NCI-H2107 (cell line): ENCODE measurements at places on chromosomes 3 and 15.

GRCh38 chr15:100601163-100601562 lies 821 bp downstream of the LINS1 start:
- DNase-seq: no peak

DNA sequence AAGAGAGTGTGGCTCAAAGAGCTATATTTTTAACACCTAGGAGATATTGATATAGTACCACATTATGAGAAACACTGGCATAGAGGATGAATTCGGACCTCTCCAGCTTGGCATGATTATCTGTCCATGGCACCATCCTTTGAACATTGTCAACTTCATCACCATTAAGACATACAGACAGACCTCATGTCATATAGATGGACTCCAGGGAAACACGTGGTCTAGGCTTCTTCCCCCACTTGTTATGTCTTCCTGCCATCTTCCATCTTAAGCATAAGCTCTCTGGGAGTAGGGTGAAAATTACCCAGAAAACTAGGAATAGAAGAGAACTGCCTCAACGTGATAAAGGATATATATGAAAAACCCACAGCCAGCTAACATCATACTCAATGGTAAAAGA lies 51.8 kb downstream of the OCA2 start:
- DNase-seq: no peak

- DNase-seq: no peak
Observed at GRCh38 chr3:8529738-8530525, 28.3 kb downstream of the LMCD1 start.

- DNase-seq: no peak
Observed at GRCh38 chr3:142315083-142315482, 89.7 kb upstream of the GK5 start.

DNA sequence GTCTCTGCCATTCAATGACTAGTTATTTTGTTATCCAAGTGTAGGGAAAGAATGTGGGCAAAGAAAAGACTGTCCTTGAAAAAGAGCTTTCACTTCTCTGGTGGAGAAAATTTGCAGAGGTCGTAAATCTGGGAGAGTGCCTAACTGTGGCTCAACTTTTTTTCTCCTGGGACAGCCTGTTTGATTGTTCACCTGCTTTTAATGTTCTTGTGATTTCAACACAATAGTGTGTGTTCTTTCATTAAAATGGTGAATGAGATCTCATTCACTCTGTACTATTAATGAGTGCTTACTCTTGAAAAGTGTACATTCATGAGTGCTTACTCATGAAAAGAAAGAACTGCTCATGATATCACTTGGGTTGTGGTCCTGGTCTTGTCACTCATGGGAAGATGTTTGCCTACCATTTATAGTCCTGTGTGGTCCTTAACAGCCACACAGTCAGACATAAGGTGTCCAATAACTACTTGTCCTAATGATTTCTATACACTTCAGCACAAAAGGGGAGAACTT lies 567.3 kb downstream of the GRM7 start:
- DNase-seq: no peak

DNA sequence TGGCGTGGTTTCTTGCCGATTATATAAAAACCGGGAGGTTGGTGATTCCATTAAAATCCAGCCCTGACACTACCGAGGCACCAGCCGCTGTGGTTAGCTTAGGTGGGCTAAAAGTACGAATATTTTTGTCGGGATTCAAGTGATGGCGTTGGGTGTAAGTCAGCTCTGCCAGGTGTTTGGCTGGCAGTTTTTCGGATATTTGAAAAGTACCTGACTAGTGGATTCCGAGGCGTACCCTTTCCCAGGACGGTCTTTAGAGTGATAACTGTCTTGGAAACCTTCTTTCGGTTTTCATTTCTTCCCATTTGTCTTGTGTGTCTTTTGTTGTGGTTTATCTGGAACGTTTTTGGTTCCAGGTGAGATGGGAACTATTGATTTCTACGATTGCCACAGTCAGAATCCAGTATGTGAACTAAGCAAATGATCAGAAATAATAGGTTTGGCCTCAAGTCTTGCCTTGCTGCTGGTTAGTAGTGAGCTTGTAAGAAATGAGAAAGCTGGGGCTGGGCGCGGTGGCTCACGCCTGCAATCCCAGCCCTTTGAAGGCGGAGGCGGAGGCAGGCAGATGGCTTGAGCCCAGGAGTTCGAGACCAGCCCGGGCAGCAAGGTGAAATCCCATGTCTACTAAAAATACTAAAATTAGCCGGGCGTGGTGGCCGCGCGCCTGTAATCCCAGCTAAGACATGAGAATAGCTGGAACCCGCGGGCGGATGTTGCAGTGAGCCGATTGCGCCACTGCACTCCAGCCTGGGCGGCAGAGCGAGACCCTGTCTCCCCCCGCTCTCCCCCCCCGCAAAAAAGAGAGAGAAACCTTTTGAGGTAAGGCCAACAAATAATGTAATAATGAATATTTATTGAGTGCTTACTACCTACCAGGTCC lies 1.4 kb downstream of the FYTTD1 start:
- DNase-seq: no peak

DNA sequence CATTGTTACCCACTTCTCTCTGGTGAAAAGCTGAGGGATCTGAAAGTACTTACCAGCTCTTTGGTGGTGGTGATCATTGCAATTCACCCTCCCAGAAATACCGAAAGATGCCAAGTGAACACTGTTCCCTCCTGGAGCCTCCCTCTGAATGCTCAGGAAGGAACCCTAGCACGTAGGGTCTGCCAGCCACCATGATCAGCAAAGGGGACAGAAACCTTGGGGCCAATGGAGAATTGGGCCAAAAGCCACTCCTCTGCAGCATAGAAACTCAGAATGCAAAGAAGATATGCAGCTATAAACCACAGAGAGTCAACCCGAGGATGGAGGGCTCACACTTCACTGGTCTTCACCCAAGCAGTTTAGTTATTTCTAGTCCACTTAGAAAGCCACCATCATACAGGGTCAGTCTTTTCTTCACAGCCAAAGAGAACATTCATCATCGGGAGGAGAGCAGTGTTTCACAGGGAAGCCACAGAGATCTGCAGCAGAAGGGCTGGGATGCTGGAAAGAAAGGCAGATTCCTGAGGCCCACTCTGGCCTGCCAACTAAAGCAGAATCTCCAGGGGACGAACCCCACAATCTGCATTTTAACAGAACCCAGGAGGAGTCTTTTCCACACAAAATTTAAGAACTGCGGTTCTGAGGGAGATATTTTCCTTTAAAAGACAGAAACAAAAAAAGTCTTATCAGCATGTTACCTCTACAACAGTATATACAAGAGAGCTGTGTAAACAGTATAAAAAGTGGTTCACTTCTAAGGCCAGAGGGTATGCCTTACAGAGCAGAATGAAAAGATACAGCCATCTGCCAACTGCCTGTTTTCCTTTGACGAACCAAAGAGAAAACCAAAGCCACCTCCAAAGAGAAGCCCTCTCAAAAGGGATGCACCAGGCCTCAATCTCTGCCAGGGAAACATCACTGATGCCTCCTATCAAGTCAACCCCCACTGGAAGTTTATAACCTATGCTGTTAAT lies 11.3 kb downstream of the TBC1D2B start:
- DNase-seq: no peak

DNA sequence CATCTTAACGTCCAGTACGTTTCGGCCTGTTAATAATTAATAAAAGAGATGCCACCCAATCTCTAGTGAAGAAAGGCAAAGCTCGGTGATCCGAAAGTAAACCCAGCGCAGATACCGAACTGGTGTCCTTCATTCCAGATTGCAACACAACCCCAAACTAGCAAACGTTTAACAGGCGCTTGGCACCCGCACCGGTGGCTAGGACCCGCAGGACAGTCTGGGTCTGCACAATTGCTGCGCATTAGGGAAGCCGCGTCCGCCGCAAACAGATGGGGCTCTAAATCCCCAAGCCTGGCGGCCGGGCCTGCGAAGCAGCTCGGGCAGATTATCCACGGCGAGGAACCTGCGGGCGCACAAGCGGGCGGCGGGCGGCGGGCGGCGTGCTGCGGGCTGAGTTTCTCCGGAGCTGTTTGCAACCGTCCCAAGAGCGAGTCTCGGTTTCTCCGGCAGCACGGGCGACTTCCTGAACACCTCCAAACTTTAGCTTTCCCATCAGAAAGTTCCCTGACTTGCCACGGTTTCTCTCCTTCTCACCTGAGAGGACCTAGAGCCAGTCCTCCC lies 112.1 kb upstream of the ICE2 start:
- no peak for DNase-seq

- DNase-seq: no peak
Observed at GRCh38 chr3:95815828-95816227, 998.6 kb upstream of the EPHA6 start.

GRCh38 chr3:23810343-23811184 lies 4.8 kb downstream of the UBE2E1 start:
- DNase-seq: no peak

DNA sequence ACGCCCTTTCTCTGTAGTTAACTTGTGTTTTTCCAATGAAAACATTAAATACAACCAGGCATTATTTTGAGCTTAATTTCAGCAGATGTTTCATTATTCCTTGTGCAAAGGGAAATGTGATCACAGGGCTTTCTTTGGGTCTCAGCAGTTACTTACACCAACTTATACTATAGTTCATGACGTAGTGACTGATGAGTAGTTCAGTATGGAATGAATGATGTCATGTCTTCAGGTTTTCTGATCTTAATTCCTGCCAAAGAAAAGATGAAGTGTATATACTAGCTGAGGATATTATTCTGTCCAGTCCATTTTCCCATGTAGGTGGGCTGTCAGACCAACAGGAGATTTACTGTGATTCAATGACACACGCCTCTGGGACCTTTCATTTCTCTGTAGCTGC lies 61.3 kb downstream of the MYRIP start:
- DNase-seq: no peak

DNA sequence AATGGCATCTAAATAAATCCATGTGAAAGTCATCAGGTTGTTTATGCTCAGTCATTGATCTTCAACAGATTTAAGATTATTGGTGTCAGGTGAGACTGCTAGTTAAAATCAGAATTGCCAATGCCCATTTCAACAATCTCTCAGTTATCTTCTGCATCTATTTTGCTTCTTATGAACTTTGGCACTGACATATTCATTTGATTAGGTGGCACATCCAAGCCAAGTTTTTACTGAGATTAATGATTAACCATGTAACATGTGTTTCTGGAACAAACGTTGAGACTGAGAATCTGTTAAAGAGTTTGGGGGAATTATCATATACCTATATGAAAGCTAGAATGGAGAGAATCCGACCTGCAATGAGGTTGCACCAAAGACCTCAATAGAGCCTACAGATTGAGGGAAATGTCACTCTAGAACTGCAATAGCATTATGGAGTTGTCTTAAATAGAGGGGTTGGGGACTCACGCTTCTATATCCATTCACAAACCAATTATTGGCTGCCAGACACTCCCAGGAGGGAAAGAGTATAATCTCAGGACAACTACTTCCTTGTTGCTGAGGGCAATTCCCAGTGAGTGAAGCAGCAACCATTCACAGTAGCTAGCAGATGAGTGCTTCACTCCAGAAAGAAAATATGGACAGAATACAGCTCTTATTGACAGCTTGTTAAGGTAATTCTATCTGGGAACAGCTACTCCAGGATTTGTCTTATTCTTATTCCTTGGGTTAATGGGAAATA lies 891.3 kb downstream of the SQOR start:
- DNase-seq: no peak

- no peak for DNase-seq
Observed at GRCh38 chr15:56176996-56177395, 66.7 kb downstream of the RFX7 start.

- no peak for DNase-seq
Observed at GRCh38 chr3:13689373-13690260, 140.7 kb downstream of the FBLN2 start.
